ENCODE measurements at places on chromosomes 1 and 21.

GRCh38 chr1:230807029-230807428 lies 59.8 kb downstream of the CAPN9 start:
- no peak for DNase-seq

GRCh38 chr21:25578056-25578961 lies 29.0 kb downstream of the MRPL39 start:
- no peak for DNase-seq

GRCh38 chr1:227299241-227299627 lies 19.1 kb downstream of the CDC42BPA start:
- DNase-seq: no peak

- no peak for DNase-seq
These were observed 47.1 kb downstream of the ATP2B4 start for GRCh38 chr1:203673550-203674411.

DNA sequence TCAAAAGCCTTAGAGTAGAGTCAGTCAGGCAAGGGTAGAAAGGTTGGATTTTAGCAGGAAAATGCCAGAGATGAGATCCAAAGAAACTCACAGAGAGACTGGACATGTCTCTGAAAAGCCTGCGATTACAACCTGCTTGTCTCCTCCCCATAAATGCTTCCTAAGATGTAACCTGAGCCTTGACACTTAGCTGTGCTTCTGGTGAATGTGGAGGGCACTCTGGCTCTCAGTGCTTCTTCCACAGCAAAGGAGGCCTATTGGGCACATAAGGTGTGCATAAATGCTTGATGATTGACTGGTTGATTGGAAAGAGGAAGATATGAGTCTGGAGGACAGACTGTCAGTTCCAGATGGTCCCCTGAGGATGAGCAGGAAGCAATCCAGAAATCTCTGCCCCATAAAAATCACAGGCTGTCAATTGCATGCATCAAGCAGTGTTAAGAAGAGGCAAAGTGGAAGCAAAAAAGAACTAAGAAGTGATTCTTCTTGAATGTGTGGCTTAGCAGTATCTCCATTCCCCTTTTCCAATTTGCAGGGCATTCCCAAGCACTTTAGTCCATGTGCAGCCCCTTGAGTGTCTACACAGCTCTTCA lies 236.2 kb upstream of the RRP15 start:
- DNase-seq: peak; percentile 19

GRCh38 chr1:40906781-40907400 lies 44.7 kb upstream of the CITED4 start:
- no peak for DNase-seq

- no peak for DNase-seq
These were observed 81.2 kb upstream of the RAVER2 start for GRCh38 chr1:64663668-64664067.

DNA sequence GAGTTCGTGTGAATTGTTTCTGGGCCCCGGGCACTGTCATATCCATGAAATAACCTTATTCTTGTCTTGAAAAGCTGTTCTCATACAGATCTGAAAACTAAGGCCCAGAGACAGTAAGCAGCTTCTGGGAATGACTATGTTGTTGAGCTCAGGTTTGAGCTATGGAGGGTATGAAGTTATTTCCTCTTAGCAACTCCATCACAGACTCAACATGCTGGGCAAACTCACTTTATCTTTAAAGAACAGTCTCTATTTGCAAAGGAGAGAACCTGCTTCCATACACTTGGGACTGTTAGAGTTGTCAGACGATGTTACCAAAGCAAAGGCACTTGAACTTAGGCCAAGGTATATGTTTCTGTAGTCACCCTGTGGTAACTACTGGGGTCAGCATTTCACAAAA lies 90.0 kb downstream of the GPR88 start:
- no peak for DNase-seq

GRCh38 chr1:231070758-231071444 lies 30.8 kb upstream of the FAM89A start:
- no peak for DNase-seq

- DNase-seq: no peak
These were observed 46.3 kb upstream of the CACYBP start for GRCh38 chr1:174953285-174954072.

DNA sequence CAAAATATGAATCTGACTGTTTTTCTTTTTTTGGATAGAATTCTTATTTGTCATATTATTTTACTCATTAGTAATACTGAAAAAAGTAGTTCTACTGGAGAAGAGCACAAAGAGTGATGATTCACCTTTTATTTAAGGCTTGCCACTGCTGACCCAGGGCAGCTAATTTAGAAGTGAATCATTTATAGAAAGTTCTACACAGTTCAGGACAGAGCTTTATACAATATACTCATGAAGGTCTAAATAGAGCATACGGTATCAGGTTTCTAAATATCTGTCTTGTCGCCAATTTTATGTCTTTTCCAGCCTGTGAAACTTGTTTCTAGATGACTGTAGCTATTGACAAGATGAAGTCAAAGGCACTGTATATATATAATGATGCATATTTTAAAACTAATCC lies 25.0 kb downstream of the GIPC2 start:
- DNase-seq: no peak

DNA sequence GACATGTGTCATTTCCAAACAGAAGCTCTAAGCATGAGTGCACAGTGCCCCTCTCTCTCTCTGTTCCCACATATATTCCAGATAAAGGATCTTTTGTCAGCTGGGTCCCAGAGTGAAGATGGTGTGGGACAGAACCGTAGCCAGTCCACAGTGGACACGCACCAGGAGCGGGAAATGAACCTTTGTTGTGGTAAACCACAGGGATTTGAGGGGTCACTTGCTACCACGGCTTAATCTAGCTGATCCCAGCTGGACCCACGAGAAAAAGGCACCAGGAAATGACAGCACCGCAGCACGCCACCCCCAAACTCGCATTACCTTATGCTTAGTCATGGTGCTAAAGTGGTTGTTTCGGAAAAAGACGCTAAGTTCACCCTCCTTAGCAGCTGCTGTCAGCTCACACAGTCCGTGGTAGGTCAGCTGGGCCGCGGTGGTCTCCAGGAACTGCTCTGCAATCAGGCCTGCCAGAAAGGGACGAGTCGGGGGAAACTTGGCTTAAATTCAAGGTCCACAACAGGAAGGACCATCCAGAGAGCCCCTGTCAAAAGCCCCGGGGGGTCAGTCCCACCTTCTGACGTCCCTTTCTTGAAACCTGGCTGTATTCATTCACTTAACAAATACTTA lies 7.5 kb downstream of the MINDY1 start:
- no peak for DNase-seq

DNA sequence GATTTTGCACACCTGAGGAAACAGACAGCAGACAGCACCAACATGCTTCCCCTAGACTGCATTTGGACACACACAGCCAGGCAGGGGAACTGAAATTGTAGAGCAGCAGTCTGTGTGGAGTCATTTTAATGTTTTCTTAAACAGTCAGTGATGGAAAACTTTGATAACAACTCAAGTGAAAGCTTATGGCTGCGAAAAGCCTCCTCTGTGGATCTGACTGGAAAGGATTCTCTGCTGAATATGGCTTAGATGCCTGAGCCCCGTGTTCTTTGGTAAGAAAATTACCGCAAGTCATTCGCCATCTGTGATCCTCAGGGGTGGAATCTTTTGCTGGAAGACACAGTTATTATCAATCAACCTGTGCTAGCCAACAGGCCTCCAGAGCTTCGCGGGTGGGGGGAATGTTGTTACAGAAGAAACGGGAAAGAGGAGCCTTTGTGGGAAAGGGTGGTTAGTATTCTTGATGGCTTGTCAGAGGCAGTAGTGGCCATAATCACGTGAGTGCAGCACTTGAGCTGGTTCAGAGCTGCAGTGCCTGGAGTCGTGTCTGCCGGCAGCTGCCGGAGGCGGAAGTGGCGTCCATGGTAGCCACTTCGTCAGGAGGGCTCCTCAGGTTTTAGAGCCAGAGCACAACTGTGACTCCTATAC lies 204.7 kb downstream of the ST6GALNAC3 start:
- DNase-seq: no peak

- DNase-seq: no peak
These were observed 22.7 kb downstream of the SLX9 start for GRCh38 chr21:44962403-44962966.

GRCh38 chr1:164653705-164654104 lies 94.7 kb downstream of the PBX1 start:
- DNase-seq: no peak

GRCh38 chr1:50968821-50969610 lies 1.0 kb upstream of the CDKN2C start:
- no peak for DNase-seq

DNA sequence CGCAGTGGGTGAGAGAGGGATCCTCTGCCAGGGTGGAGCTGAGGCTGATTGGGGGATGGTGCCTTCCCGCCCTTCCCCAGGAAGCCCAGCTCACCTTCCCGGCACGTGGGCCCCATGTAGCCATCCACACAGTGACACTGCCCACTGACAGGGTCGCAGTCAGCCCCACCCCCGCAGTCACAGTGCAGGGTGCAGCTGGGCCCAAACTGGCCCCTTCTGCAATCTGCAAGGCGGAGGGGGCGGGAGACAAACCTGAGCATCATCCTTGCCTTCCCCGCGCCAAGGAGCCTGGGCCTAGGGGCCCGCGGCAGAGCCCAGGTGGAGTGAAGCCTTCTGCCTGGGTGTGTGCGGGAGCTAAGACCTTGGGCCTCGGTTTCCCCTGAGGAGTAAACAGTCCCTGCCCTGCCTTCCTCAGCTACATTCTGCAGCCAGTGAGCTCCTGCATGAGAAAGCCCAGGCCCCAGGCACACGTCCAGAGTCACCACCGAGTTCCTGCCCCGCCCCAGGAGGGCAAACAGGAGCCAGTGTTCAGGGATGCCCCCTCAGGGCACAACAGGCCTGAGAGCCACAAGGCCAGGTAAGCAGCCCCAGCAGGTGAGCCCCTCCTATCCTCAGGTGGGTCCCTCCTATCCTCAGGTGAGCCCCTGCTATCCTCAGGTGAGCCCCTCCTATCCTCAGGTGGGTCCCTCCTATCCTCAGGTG lies 38.2 kb downstream of the ARHGEF16 start:
- DNase-seq: no peak

GRCh38 chr1:68332041-68332440 lies 99.7 kb upstream of the WLS start:
- DNase-seq: no peak

GRCh38 chr1:184507604-184508280 lies 120.9 kb downstream of the C1orf21 start:
- no peak for DNase-seq

GRCh38 chr21:41955516-41955915 lies 1.7 kb upstream of the C2CD2 start:
- no peak for DNase-seq

- no peak for DNase-seq
These were observed 259.1 kb downstream of the BARHL2 start for GRCh38 chr1:90457985-90458384.
